ENCODE measurements at places on chromosomes 2 and 18.

GRCh38 chr2:23668756-23669304 lies 258.1 kb downstream of the ATAD2B start:
- DNase-seq: no peak

- DNase-seq: no peak
Measured at GRCh38 chr2:59288771-59289170, 1047.6 kb upstream of the FANCL start.

DNA sequence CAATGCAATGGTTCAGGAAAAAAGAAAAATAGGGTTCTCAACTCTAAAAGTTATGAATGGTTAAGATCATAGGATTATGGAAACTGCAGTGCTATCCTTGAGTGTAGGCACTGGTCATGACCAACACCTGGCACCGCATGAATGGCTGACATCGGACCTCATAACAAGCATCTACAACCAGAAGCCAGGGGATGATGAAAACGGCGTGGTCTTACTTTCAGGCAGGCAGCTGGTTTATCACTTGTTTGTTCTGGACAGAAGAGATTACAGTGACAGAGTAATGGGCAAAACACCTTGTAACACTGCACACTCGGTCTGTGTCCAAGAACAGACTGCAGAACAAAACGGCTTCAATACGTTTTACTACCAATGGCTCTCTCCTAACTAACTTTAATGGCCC lies 132.8 kb downstream of the STK39 start:
- DNase-seq: no peak

DNA sequence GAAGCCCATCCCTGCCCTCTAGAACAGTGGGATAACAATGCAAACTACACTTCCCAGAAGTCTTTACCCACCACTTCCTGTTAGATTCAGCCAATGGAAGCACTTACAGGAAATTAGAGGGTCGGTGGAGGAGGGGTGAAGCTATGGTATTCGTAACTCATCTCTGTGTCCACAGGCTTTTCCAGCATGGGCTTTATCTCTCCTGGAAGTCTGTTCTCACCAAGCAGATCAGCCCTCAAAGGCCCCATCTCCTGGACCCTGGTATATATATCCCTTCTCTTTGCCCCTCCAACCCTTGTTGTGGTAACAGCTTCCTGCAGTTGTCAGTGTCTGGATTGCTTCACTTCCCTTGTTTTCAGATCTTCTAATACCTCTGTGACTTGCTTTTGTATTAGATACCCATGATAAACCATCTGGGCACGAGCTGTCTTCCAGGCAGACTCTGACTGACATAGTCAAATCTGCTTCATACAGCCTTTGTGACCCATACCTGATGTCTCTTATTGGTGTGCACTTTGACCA lies 475.0 kb upstream of the POU3F3 start:
- DNase-seq: no peak

- peak; percentile 37 for DNase-seq
Measured at GRCh38 chr2:6826081-6826913, 39.4 kb downstream of the CMPK2 start.

DNA sequence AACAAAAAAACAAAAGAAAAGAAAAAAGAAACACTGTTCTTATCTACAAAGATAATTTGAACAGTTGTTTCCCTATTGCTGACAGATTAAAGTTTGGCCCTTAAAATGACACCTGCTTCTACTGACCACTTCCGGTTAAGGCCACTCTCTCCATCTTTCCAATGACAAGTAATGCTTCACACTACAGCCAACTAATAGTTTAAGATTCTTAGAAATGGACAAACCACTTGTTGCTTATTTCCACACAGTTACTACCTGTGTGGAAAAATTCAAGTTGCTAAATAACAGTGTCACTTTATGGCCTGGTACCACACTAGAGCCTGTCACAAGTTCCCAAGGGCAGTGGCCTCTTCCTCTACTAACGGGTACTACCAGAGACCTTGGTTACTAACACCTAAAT lies 2.4 kb downstream of the TMEM185B start:
- DNase-seq: no peak

DNA sequence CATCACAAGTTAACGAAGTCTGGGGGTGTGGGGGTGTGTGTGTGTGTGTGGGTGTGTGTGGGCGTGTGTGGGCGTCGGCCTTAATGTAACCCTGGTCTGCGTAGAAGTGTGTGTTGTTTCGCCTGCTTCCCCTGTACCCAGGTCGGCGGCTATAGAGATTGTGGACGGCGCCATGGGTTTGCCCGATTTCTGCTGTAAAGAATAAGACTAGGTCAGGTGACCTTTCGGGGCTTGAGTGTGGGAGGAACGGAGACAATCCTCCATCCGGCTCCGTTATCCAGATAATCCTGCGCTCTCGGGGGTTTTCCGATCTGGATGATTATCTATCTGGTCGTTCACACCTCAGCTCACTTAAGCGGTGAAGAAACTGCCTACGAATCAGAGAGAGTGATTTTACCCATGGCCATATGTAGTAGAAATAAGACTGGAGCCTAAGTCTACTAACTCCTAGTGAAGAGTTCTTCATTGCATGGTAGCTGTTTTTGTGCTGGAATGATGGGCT lies 543 bp downstream of the HADHB start:
- DNase-seq: peak; percentile 35

DNA sequence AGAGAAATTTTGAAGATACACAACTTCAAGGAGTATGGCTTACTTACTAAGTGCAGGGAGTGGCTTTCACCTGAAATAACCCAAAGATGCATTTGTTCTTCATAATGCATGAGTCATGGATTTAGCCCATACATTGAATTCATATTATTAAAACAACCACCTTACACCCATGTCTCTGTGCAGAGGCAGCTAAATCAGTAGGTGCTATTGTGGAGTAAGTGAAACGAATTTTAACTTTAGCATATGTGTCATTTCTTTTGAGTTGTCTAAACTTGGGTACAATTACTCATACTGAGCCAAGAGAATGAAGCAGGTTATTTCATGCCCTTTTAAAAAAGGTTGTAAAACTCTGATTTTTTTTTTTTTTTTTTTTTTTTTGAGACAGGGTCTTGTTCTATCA lies 11.0 kb upstream of the ANKRD29 start:
- DNase-seq: no peak

GRCh38 chr2:162773352-162773751 lies 65.2 kb downstream of the KCNH7 start:
- DNase-seq: no peak

GRCh38 chr2:241814643-241815476 lies 5.9 kb downstream of the NEU4 start:
- DNase-seq: no peak

DNA sequence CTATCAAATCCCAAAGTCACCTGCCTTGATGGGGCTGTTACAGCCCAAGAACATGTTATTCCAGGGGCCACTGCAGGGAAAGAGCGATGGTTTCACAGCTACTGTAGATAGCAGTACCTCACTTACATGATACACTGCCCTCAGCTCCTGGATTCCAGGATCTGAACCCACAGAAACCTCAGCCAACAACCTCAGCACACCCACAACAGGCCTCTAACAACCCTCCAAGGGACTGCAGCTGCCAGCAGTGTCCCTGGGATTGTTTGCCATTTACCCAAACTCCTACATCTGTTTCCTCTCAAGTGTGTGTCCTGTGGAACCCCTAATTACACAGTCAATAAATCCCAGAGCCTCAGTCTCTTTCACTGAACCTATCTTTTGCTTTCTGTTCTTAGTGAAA lies 28.2 kb downstream of the OSBPL1A start:
- no peak for DNase-seq

DNA sequence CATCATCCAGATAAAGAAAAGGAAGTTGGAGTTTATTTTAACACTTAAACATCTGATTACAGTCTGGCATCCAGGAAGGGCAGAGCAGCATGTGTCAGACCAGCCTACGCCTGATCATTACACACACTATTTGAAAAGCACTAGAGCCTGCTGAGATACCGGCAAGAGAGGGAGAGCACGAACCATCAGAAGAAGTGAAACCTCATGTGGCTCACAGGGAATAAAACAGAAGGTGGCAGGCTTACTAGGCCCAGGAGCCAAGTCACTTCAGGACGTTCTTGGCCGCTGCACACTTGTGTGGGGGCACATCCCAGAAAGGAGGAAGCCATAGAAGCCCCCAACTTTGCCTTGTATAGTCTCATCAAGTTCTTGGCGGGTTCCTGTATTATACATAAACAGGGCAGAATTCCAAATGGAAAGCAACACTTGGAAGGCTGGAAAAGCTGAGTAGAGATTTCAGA lies 105.5 kb downstream of the UGGT1 start:
- no peak for DNase-seq

DNA sequence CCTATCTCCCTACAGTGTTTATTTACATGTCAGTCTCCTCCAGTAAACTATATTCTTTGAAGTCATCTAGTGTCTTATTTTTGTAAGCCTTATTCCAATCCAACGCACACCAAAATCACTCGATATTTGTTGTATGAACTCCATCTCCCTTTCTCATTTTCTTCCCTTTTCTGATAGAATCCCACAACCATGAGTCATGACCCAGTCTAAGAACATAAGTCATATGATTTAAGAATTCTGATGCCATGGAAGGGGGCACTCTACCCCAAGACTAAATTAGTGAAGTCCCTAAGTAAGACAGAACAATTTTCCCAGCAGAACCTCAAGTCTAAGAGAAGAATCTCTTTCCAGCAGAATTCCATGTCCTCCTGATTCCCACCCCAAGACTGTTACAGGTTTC lies 5.4 kb downstream of the CHMP3 start:
- no peak for DNase-seq

GRCh38 chr2:216649574-216649973 lies 16.4 kb downstream of the IGFBP2 start:
- DNase-seq: no peak

DNA sequence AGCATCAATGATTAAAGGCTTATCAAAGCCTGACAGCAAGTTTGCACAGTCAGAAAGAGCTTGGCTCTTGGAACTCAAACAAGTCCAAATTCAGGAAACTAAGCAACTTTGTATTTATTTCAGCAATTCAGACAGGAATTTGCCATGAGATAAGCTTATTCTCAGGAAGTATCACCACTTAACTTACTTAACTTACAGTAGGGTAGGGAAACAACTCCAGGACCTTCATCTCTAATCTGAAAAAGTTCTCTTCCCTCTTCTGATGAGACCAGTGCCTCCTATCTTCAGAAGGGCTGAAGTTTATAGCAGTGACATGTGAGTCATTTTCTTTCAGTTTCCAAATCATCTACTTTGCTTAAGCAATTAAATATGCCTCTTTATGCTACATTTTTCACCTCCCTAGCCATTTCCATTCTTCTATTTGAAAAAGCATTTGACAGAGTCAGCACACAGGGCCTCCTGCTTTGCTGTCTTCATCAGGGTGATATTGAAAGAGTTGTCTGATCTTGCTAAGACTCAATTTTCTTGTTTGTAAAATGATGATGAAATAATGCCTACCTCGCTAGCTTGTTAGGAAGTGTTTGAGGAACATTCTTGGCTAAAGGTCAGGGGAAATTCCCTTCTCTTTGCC lies 389.5 kb downstream of the RND3 start:
- no peak for DNase-seq

- no peak for DNase-seq
Measured at GRCh38 chr18:78416853-78417252, 562.8 kb upstream of the SALL3 start.

- no peak for DNase-seq
Measured at GRCh38 chr2:240286596-240286995, 146.1 kb upstream of the OTOS start.

DNA sequence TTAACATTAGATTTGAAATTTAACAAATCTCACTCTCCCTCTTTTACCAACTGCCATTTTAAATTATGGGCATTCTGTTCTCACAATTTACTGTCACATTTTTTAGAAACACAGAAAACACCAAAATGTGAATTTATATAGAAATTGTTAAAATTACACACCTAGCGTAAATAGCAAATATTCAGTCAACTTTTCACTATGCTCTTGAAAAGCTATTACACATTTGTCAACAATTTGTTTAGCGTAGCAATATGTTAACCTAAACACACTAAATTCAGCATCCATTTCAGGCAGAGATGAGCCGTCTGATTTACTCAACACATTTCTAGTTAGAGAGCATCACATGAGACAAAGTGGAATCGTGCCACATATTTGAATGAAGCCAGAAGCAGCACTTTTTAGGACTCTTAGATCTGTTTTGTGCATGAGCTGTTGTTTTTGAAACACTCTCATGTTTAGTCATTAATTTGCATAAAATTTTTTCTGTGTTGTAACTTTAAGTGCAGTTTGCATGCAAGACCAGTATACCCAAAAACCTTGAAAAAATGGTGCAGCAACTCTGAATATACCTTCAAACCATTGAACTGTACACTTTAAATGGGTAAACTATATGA lies 8.2 kb downstream of the TTC32 start:
- DNase-seq: no peak

DNA sequence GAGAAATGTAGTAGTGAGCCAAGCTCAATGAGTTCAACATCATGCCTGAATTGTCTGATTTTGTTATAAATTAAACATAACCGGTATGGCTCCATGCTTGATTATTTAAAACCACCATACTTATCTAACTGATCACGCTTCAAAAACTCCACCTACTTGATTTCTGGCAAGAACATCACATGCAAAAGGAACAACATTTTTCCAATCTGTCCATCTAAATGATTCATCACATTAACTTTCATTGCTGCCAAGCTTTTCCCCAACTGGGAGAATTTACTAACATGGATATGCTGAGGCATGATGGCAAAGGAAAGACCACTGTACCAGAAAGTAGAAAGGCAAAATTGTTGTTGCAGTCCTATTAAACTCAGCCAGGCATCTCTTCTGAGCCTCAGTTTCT lies 286.8 kb downstream of the TRIB2 start:
- DNase-seq: no peak

- DNase-seq: no peak
Measured at GRCh38 chr18:76364282-76365259, 130.5 kb downstream of the ZNF516 start.

- DNase-seq: no peak
Measured at GRCh38 chr2:164717000-164717803, 95.9 kb upstream of the GRB14 start.

GRCh38 chr18:36035253-36035652 lies 32.1 kb downstream of the RPRD1A start:
- DNase-seq: no peak

GRCh38 chr2:222353993-222354392 lies 55.2 kb upstream of the PAX3 start:
- DNase-seq: no peak

GRCh38 chr2:201900362-201900761 lies 94.0 kb downstream of the CDK15 start:
- no peak for DNase-seq

- DNase-seq: no peak
Measured at GRCh38 chr2:206023183-206023582, 62.8 kb downstream of the INO80D start.

DNA sequence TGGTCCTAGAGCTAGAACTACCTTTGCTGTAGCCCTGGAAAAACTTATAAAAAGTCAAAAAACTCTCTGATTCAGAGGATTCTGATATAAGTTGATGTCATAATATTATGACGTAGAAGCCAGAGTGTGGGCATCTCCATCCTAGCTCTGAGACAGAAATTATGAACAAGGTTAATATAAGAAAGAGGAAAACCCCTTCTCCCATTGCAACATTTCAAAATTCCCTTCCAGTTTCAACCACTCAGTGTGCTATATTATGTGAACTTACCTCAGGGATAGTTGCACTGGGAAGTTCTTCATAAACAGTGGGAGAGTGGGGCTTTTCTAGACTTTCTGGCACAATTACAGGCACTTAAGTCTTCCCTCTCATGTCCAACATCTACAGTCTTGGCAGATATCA lies 171.6 kb downstream of the PIK3C3 start:
- no peak for DNase-seq

- no peak for DNase-seq
Measured at GRCh38 chr2:217092710-217093379, 233.0 kb upstream of the TNP1 start.

GRCh38 chr2:181680055-181680936 lies at the start of gene NEUROD1:
Gene NEUROD1, minus strand, starts transcription at chr2:181680517. Its CDS starts 1,657 bp downstream, at chr2:181678860.
- no peak for DNase-seq

GRCh38 chr18:48490641-48491293 lies 48.1 kb upstream of the CTIF start:
- DNase-seq: no peak
